H1 (cell line): ENCODE measurements at places on chromosomes 2 and 18.

GRCh38 chr2:188414869-188415753 is 123.4 kb downstream of the GULP1 start:
- DNase-seq: no peak

- no peak for DNase-seq
Measured at GRCh38 chr18:57080479-57080878, 66.4 kb upstream of the BOD1L2 start.

- no peak for DNase-seq
Measured at GRCh38 chr2:148989882-148990493, 48.5 kb upstream of the LYPD6B start.

DNA sequence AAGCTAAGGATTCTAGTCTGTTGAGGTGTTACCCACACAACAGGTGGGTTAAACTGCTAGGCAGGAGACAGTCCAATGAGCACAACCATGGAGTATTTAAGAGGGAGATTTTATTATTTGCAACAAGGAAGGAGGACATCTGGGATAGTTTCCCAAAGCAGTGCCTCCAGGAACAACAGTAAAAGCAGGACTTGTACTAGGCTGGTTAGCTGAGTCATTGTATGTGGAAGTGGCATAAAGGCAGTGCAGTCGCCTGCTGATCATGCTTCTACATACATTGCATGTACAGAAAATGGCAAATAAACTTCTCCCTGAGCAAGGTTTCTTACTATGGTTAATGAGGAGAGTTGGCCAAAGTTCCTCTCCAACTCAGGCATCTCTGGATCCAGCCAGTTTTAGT is 46.1 kb upstream of the CYTIP start:
- no peak for DNase-seq

- no peak for DNase-seq
Measured at GRCh38 chr2:230134496-230135129, 65.9 kb upstream of the SLC16A14 start.

DNA sequence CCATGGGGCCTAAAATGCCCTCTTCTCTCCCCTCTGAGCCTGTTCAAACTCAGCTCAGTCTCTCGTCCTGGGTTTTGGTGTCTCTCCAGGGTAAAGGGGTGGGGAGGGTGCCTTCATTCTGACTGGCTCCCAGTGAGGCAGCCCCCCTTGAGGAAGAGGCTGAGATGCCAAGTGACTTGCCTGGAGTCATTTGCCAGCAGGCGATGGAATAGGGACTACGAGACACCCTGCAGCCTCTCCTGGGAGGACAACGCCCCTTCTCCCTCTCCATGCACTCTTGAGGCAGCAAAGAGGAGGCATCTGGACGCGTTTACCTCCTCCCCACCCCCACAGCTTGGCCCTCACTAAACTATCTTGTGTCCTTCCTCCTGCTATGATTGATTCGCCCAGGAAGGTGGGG is 760 bp upstream of the STON1 start:
- no peak for DNase-seq

GRCh38 chr2:111032721-111033429 is 87.8 kb upstream of the BCL2L11 start:
- DNase-seq: no peak

DNA sequence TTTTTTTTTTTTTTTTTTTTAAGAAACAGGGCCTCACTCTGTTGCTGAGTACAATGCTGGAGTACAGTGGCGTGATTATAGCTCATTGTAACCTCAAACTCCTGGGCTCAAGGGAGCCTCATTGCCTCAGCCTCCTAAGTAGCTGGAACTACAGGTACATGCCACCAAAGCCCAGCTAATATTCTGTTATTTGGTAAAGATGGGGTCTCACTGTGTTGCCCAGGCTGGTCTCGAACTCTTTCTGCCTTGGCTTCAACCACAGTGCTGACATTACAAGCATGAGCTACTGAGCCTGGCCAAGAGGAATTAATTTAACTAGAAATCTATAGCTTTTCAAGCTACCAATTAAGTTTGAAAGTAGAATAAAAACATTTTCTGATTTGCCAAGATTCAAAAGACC is 27.8 kb downstream of the DYM start:
- no peak for DNase-seq

DNA sequence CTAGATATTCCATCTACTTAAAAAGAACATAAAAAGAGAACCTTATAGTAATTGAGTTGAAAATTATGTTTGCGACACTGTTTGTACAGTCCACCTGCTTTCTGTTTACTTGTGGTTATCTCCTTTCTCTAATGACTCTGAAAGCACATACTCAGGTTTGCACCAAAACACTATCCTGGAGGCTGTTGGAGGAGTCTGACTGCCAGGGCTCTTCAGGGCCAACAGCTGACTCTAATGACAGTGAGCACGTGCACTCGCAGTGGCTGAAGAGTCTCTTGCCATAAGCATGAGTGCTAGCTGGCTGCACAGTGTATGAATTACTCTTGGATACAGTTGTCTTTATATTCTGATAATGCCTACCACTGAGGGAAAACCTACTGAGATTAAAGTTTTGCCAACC is 16.7 kb upstream of the GLS start:
- no peak for DNase-seq

GRCh38 chr2:12412898-12413305 is 303.8 kb upstream of the TRIB2 start:
- no peak for DNase-seq

- no peak for DNase-seq
Measured at GRCh38 chr18:23066504-23067039, 68.7 kb upstream of the CABLES1 start.

DNA sequence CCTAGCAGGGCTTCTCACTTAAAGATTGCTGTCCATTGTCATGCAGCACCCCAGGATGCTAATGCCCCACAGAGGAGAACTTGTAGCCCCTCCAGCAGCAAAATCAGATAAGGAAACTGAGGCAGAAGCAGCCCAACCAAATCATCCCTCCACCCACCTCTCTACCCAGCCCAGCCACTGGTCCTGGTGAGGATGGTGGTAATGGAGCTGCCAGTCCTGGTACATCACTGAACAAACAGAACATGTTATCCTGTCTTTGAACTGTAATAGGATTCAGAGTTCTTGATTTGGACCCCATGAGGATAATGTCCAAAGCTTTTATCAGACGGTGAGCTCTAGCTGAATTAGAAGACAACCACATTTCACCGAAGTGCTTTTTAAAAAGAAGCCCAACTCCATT is 113.2 kb downstream of the MRO start:
- DNase-seq: no peak

GRCh38 chr2:40282428-40282827 is 169.5 kb downstream of the SLC8A1 start:
- DNase-seq: no peak
